ENCODE measurements at places on chromosomes 16 and 17.
A peak's percentile ranks its signal among the peaks of the same experiment; 100 is the strongest.

DNA sequence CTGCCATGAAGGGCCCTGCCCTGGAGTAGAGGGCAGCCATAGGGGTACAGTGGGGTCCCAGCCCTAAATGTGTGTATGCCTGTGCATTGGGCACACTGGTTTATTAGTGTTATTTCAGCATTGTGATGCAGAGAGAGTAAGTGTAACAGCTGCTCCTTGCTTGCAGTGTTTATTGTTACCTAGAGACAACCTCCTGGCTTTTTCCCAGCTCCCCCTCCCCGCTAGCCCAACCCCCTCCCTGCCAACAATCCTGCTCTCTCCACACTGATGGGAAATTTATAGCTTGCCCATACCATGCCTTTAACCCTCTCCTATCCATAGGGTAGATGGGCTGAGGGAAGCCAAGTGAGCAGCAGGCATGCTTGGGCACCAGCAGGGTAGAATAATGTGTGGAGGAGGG is 51.3 kb downstream of the NEUROD2 start:
- no peak for DNase-seq

DNA sequence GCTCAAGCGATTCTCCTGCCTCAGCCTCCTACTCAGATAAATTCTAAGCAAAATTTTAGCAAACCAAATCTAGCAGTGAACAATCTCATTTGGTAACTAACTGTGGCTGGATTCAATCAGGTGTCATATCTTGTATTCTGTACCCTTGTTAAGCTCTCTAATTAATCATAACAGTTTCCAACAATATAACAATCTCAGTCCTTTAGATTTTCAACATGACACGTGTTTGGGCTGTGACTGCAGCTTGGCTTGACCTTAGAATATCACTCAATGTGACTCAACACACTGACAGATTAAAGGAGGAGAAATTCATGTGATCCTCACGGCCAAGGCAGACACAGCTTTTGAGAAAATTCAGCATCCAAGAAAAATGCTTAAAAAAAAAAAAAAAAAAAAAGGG is 133.6 kb downstream of the BANP start:
- no peak for DNase-seq

- peak; percentile 40 for DNase-seq
These were observed 3.3 kb downstream of the POLR3E start for GRCh38 chr16:22300427-22301071.

DNA sequence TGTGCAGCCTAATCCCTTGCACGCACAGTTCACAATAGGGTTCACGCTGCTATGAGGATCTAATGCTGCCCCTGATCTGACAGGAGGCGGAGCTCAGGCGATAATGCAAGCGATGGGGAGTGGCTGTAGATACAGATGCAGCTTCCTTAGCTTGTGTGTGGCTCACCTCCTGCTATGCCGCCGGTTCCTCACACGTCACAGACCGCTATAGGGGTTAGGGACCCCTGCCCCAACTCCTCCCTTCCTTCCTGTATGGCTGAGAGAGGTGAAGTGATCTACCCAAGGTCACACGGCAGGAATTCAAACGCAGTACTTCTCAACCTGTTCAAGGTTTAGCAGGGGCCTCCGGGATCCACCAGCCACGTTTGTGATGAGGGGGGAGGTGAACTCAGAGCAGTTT is 13.4 kb upstream of the PLLP start:
- DNase-seq: no peak

DNA sequence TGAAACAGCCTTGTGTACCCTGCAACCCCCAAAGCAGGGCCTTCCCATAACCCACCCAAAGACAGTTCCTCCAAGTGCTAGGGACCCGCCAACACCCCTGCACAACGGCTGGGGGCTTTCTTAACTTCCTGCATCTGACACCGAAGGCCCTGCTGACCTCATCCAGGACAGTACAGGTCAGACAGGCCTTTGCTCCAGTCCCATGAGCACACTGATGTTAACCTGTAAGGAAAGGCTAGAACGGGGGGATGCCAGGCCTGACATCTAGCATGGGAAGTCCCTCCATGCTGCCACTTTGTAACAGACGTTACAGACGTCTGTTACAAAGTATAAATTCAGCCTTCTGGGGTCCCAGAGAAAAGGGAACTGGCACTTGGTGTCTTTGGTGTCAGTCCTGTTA is 369.1 kb downstream of the CPPED1 start:
- DNase-seq: no peak

- no peak for DNase-seq
These were observed 29.4 kb downstream of the TOM1L2 start for GRCh38 chr17:17942846-17943245.

GRCh38 chr17:32971171-32971570 is 20.5 kb upstream of the SPACA3 start:
- DNase-seq: no peak

DNA sequence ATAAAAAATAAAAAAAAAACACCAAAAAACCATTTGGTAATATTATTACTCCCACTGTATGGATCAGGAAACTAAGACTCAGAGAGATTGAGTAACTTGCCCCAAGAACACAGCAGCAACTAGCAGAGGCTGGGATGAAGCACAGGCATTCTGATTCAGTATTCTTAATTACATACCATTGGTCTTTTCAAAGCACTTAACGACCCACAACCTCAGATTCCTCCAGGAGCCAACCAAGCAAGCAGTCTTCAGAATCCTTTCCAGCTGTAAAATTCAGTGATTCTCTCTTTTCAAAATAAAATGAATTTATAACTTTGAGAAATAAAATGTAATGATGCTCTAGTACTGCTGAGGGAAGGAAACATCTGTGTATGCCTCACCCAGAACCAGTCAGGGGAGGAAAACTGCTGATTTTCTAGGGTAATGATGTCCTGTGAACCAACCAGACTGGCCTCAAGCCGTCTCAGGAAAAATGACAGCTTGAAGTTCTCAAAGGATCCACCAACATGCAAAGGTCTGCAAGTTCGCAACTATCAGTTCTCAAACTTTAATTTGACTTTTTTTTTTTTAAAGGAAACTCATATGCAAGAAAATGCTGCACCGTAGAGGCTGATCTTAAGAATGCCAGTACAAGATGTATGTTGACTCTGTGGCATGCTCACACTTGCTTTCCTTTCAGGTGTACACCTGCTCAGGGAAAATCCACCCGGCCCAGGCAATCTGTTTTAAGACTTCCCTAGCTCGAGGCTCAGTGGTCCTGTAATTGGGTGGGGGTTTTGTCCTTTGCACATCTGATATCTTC is 9.0 kb downstream of the CUEDC1 start:
- no peak for DNase-seq

- DNase-seq: no peak
These were observed 155.6 kb upstream of the CNTNAP4 start for GRCh38 chr16:76121636-76122035.

DNA sequence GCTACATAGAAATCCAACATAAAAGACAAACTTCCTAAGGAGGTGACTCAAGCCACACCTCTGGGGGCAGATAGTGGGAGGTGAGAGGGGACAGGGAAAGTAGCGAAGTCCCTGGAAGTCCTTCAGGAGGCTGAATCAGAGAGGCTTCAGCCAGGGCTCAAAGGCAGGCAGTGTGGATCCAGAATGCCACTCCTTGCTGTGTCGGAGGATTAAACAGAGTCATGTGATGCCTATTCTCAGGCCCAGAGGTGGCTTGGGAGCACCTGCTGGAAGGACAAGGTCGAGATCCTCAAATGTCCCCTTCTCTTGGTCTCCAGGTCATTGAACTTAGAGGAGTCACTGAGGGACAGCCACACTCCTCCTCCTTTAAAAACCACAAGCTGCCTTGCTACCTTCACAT is 391.1 kb downstream of the SOX9 start:
- no peak for DNase-seq

DNA sequence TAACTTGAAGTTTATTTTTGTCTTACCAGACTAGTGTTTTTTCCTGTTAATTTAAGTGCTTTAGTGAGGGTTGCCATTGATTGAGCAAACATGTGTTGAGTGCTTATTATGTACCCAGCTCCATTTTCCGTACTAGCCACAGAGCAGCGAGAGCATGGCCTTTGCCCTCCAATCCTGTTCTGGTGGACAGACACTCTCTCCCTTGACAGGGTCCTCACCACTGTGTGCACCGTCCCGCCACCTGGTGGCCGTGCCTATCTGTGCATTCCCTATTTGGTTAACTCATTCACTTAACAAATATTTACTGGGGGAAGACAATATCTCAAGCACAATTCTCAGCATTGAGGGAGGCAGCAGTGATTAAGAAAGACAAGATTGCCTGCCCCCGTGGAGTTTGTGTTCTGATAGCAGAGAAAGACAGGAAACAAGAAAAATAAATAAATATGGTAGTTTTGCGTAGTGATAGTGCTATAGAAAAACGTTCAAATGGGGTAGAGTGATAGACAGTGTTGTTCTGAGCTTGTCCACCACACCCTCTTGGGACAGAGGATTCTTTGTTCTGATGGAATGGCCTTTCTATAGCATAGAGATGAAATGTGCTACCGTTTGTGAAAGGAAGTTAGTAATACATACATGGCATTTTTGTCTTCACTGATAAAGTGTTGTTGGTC is 13.0 kb downstream of the CDH13 start:
- DNase-seq: peak; percentile 72

- DNase-seq: no peak
These were observed 13.3 kb upstream of the CNEP1R1 start for GRCh38 chr16:50011707-50012106.

DNA sequence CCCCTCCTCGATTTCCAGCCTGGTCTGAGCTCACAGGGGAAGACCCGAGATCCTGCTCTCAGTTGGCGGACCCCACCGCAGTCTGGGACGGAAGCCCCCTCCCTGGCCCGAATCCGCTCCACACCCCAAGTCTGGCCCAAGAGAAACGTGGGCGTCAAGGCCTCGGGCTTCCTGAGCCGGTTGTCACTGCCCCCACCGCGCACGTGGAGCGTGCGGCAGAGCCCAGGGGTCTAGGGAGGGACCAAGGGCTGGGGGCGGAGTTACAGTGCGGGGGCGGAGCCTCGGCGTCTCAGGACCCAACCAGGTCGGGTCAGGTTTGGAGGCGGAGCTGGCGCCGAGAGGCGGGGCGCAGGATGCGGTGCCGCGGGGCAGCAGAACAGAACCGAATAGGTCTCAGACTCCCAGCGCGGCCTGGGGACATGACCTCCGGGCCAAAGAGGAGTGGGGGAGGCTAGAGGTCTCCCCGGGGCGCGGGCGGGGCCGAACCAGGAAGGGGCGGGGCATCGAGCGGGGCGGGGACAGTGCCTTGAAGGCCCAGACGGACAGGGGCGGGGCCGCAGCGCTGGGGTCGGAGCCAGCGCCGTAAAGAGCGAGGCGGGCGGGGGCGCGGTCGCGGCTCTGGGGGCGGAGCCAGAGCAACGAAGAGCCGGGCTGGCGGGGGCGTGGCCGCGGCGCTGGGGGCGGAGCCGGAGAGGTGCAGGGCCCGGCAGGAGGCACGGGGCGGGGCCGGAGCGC is 431 bp upstream of the ZFPM1 start:
- peak; percentile 99 for DNase-seq

GRCh38 chr17:33901085-33901484 is 354.0 kb upstream of the CCL2 start:
- no peak for DNase-seq

DNA sequence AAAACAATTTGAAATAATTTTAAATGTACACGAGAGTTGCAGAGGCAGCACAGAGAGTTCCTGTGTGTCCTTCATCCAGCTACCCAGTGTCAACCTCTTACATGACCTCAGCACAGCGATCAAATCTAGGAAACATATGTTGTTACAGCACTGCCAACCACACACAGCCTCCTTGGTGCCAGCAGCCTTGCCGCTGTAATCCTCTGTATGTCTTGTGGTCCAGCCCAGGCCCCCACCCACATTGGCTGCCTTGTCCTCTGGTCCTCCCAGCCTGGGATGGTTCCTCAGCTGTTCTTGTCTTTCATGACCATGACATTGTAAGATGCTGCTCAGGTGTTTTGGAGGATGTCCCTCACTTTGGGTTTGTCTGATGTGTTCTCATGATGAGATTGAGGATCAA is 178.0 kb downstream of the RPTOR start:
- DNase-seq: no peak

GRCh38 chr17:75902406-75902805 is 2.3 kb downstream of the MRPL38 start:
- no peak for DNase-seq

DNA sequence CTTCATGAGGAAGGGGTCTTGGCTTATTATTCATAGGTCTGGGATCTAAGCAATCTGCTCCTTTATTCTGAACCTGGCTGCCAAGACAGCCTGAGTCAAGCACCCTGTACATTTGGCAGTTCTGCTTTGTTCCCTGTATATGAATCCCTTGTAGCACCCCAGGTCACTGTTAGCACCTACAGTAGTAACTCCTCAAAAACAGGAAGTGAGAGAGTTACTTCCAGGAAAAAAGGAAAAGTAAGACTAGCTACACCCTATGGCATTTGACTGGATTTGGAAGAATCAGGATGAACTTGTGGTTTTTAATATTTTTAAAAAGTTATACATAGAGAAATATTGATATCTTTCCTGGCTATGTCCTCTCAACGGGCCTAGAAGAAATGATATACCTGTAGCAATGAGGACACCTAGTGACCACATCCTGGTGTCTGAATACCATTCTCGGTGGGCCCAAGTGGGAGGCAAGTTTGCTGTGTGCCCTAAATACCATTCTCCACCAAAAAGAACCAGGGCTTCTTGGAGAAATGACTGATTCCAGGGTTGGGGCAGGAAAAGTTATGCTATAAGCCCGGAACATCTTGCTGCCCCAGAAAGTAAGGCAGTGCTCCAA is 9.9 kb downstream of the ANKRD40 start:
- no peak for DNase-seq

DNA sequence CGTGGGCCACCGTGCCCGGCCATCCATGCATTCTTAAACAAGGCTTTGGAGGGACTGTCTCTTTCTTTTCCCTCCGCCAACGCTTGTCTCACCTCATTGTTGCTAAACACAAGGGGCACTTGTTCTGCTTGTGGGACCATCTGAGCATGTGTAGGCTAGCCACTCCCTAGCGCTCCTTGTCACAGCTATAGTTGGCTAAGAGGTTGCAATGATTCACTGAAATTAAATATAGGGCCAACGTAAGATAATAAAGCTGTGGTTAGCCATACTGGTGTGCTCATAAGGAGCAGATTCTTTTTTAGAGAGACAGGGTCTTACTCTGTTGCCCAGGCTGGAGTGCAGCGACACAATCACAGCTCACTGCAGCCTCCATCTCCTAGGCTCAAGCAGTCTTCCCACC is 41.2 kb downstream of the KIAA0513 start:
- no peak for DNase-seq

DNA sequence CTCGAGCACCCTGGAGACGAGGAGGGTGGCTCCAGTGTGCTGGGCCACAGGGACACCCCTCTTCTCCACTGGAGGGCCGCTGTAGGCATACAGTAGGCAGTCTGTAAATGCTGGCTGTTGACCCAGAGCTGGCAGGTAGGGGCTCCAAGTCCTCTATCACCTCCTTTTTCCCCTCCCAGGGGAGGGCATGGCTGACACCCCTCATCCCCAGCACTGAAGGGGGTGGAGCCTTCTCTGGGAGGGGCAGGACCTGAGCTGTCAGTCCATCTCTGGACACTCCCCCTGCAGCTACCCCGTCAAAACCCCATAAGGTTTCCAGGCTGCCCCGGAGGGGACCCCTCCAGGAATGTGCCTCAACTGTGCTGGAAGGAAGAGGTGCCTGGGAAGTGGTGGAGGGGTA is 2.4 kb downstream of the KCNJ12 start:
- no peak for DNase-seq

- DNase-seq: no peak
These were observed 29.1 kb downstream of the HS3ST3A1 start for GRCh38 chr17:13572581-13572980.
